ENCODE measurements at places on chromosomes 3 and 15.
A peak's percentile ranks its signal among the peaks of the same experiment; 100 is the strongest.

DNA sequence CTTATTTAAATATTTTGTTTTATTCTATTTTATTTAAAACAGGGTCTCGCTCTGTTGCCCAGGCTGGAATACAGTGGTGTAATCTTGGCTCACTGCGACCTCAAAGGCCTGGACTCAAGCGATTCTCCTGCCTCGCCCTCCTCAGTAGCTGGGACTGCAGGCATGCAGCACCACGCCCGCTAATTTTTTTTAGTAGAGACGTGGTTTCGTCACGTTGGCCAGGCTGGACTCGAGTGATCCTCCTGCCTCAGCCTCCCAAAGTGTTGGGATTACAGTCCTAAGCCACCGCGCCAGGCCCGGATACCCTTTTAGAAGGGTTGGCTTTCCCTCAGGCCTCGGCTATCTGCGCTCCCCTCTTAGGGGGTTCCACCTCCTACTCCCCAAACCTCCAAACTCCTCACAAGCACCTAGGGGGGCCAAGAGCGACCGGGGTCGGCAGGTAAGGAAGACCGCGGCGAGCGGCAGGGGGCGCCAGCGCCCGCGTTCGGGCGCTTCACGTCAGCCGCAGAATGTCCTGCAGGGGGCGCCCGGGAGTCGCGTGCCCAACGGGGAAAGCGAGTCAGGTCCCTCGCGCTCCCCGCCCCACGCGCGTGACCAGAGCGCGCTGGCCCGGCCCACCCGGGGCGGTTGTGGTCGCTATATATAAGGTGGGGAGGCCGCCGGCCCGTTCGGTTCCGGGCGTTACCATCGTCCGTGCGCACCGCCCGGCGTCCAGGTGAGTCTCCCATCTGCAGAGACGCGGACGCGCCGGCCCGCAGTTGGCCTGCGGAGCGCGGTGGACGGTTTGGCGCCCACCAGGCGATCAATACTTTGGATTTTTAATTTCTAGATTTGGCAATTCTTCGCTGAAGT is 51.8 kb upstream of the GATM start:
- DNase-seq, result no peak

DNA sequence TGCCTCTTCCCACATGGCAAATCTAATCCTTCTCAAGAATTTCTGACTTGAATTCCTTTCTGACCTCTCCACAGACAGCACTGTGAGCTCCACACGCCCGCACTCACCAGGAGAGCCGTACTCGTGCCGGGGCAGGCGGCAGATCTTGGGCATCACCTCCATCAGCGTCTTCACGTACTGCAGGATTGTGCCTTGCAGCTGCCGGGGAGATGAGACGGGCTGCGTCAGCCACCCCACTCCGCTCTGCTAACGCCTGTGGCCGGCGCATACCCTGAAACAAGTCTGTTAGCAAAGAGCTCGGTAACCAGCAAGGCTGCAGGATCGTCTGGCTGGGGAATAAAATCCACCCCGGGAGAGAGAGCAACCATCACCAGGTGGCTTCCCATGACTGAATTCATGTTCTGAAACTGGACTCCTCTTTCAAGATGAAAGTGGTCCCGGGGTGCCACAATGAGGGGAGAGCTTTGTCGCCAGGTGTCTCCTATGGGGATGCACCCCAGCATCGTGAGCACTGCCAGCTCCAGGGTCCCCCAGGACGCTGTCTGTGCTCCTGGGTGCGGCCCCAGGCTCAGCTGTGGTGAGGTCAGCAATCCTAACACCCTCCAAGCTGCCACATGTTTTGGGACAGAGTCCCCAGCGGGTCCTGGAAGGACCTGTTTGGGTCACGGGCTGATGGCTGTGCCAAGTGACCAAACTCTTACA is 43.4 kb downstream of the NIPA2 start:
- no peak for DNase-seq

DNA sequence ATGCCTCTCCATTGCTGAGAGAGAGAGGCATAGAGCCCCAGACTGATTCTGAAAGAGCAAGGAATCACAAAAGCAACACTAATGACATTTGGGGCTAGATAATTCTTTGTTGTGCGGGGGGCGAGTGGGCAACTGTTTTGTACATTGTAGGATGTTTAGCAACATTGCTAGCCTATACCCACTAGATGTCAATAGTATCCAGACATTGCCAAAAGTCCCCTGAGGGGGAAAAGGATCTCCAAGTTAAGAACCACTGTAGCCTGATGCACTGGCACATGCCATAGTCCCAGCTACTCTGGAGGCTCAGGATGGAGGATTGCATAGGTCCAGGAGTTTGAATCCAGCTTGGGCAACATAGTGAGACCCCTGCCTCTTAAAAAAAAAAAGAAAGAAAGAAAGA is 22.8 kb upstream of the GOLM2 start:
- DNase-seq, result no peak

DNA sequence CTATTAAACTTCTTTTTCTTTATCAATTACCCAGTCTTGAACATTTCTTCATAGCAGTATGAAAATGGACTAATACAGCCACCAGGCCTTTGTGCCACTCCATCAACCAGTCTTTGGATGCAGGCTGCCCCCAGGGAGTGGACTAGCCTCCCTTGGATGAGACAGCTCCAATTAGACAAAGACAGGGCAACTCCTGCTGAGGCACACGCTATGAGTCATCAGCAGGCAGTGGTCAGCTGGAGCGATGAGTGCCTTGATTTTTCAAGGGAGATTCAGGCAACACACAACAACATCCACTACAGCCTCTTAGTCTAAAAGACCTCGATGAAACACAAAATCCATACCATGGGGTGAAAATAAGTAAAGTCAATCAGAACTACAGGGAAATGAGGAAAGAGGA is 160.1 kb downstream of the ARRDC4 start:
- DNase-seq, result no peak

DNA sequence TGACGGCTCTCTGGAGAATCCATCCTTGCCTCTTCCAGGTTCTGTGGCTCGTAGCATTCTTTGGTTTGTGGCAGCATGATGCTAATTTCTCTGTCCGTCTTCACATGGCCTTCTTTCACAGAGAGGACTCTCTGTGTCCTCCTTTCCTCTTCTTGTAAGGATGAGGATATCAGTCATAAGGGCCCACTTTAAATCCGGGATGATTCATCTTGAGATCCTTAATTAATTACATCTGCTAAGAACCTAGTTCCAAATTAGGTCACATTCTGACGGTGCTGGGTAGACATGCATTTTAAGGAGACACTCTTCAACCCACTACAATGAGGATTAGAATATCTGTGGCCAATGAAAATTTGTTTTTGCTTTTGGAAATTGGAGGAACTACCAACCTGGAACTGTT is 15.7 kb upstream of the GXYLT2 start:
- no peak for DNase-seq

DNA sequence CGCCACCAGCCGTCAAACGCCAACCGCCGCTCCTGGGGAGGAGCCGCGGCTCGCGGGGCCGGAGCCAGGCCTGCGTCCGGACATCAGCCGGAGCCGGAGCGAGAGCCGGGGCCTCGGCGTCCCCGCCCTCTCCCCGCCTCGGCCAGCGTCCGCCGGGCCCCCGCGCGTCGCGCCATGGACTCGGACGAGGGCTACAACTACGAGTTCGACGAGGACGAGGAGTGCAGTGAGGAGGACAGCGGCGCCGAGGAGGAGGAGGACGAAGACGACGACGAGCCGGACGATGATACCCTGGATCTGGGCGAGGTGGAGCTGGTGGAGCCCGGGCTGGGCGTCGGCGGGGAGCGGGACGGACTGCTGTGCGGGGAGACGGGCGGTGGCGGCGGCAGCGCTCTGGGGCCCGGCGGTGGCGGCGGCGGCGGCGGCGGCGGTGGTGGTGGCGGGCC is 359 bp downstream of the ARIH1 start:
- DNase-seq, result no peak

- DNase-seq, result peak; percentile 25
These were observed 248.5 kb downstream of the PTPRG start for GRCh38 chr3:61809879-61810278.

DNA sequence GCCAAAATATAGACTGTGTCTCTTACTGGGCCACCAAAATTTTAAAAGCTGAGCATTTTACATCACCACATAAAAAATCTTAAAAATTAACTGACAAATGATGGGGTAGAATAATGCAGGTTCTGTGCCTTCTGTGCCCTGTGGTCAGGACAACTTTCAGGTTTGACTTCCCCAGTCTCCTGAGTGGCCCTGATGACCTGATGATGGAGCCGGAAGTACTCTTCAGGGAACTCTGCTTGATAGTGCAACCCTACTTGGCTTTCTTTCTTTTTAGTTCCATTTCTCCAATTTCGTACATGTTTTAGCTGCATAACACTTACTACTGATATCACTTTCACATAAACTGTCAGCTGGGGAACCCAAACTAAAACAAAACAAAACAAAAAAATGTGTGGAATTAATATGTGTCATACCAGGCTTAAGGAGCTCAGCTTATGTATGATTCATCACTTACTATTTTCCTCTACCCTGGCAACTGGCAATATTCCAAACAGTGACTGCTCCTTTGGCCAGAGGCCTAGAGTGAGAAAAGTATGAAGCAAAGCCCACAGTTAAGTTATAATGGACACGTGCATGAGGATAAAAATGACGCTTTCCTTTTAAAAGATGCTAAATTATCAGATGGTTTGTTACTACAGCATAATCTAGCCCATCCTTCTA is 194.3 kb downstream of the BCHE start:
- DNase-seq, result peak; percentile 26

DNA sequence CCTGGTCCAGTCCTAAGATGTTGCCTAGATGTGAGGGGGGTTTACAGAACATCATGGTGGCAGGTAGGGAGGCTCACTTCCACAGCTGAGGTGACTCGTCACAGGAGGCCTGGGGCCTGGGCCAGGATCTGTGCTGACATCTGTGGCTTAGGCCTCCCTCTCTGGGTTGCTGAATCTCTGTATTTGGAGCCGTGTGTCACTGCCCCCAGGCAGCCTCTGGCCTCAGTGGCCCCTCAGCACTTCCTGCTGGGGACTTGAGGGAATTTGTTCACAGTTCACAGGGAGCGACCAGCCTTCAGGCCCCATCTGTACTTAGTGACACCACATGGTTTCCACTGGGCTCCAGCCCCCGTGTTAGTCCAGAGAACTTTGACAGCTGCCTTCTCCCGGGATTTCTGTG is 41.7 kb upstream of the ADAMTSL3 start:
- DNase-seq, result no peak

GRCh38 chr3:160676547-160677303 is at the start of gene ARL14:
Gene ARL14 (plus strand): TSS chr3:160677160. CDS start chr3:160677347, 187 bp downstream.
- DNase-seq, result no peak

DNA sequence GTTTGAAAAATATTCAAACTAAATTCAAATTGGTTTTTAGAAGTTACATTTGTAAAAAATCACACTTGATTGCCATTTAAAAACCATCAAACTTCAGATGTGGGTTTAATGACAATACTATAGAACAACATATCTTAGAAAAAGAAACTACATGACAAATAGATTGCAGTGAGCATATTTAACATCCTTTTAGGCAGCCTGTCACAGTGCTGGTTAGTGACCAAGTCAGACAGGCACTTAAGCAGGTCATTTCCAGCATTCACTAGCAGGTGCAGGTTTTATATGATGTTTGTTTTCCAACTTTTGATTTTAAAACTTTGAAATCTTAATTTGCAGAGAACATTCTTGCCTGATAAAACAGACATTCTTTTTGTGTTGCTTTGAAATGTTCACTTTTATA is 115.7 kb downstream of the MBNL1 start:
- no peak for DNase-seq

DNA sequence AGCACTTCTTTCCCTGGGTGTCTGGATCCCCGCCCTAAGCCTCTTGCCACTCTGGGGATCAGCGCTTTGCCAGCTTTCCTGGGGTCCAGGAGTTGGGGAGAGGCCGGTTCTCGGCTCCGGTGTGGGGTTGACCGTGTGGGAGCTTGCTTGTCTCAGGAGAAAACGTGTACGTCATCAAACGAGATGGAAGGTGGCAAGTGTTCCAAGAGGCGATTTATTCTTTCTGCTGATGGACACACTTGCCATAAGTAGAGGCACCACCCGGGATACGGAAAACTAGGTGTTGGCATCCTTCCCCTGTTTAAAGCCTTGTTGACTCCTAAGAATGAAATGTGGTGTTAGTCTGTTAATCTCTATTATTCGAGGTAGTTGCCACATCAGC is 295 bp downstream of the ZWILCH start:
- no peak for DNase-seq

DNA sequence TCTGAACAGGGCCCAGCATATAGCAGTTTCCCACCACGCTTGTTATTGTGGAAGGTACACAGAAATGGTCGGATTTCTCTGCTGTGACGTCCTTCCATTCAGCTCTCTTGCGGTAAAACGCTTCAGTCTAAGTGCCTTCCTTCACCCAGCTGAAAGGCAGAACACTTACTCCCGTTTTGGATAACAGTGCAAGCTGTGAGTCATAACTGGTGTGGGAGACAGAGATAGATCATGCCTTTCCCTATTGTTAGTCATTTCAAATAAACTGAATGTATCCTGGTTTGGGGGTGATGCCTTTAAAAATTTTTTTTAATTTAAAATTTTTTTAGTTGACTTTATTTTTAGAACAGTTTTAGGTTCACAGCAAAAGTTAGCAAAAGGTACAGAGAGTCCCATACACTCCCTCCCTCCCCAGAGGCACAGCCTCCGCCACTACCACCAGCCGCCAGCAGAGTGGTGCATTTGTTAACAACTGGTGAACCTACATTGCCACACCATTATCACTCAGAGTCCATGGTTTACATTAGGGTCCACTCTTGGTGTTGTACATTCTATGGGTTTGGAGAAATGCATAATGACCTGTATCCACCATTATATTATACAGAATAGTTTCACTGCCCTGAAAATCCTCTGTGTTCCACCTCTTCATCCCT is 94.9 kb upstream of the NSMCE3 start:
- DNase-seq, result no peak

DNA sequence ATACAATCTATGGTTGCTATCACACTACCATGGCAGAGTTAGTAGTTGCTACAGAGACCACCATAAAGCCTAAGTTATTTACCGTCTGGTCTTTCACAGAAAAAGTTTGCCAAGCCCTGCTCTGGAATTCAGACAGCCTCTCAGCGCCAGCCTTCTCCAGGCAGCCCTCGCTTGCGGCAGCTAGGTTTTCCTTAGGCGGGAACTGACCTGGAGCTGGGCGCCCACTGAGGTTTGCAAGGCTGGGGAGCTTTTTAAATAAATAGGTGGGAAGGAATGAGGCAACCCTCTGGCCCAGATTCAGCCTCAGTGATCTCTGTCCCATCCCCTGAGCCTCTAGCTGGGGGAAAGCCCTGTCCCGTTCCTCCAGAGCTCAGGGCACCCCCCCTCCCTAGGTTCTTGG is 1.2 kb downstream of the CTSH start:
- no peak for DNase-seq

DNA sequence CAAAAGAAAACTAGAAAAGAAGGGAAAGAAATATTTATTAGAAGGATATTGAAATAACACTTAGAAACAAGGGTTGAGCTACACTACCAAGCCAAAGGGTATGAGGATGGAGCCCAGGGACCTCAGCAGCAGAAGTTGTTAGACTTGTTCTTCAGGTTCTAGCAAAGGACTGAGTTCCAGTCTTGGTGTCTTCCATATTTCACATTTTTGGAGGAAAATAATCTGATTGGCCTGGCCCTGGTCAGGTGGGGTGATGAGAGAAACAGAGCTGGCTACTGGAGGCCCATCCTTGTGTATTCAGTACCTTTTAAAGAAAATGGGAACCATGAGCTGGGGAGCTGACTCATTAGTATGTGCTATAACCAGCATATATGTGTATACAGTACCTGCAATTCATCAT is 28.2 kb downstream of the PPP4R2 start:
- DNase-seq, result no peak

- DNase-seq, result no peak
These were observed 42.2 kb downstream of the BHLHE40 start for GRCh38 chr3:5021116-5022092.

All from NCI-H2081 treated with DMSO at 0.1 percent for 48 hours (cell line).